Vein endothelial cell (primary cell): ENCODE measurements at places on chromosomes 3 and 15. TPM values are rescaled to one million over a fixed set of nuclear protein-coding genes. Genes with fewer than 3 reads are reported as not detected.

Gene CYP1A2
- total RNA-seq = not detected in 2 replicates

Gene IGSF10
- under 0.01 TPM in 1 of 2 replicates, not detected in the other for total RNA-seq

Gene XCR1
- total RNA-seq = not detected in 2 replicates

Gene AGBL1
- under 0.01 TPM in 1 of 2 replicates, not detected in the other for total RNA-seq

Gene GOLGA8J
- not detected in 2 replicates for total RNA-seq

Gene GNAT1
- total RNA-seq = not detected in 2 replicates

Gene ZFAND6
- 122 and 127 TPM in 2 replicates for total RNA-seq

Gene WDR93
- 0.10 TPM in 1 of 2 replicates, not detected in the other for total RNA-seq

Gene CNTN3
- total RNA-seq = under 0.01 TPM in 1 of 2 replicates, not detected in the other

Gene SNTN
- total RNA-seq = not detected in 2 replicates

Gene DNASE1L3
- total RNA-seq = 0.65 TPM in 1 of 2 replicates, not detected in the other

Gene TMF1
- 31.7 and 33.7 TPM in 2 replicates for total RNA-seq

Gene SKOR1
- total RNA-seq = 0.10 TPM in 1 of 2 replicates, not detected in the other
